ENCODE measurements at places on chromosomes 7 and 10.

DNA sequence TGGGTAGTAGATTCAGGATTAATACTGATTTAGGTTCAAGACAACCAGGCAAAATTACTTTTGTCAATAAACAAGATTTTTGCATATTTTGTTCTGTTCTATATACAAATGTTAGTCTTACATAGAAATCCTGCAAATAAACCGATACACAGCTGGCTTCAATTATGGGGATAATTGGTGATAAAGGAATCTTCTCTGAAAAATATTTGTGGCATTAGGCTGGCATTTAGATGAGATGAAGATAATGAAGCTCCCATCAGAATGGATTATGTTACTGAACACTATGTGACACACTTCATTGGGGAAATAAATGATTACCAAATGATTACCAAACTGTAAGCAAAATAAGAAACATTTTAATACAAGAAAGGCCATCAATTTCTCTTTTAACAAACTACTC is 65.8 kb downstream of the NT5C2 start:
- DNase-seq, result no peak

DNA sequence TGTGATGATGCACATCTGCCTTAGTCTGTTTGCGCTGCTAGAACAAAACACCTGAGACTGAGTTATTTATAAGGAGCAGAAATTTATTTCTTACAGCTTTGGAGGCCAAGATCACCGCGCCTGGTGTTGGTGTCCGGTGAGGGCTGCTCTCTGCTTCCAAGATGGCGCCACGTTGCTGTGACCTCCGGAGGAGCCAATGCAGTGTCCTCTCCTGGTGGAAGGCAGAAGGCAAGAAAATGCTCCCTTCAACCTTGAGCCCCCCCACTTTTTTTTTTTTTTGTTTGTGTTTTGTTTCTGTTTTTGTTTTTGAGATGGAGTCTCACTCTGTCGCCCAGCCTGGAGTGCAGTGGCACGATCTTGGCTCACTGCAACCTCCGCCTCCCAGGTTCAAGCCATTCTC is 16.0 kb upstream of the ACTR3B start:
- DNase-seq, result no peak

GRCh38 chr7:36191292-36191920 is 38.4 kb downstream of the EEPD1 start:
- no peak for DNase-seq

- no peak for DNase-seq
Measured at GRCh38 chr10:91983416-91983815, 59.8 kb downstream of the BTAF1 start.

GRCh38 chr7:7972922-7973594 is 4.5 kb downstream of the GLCCI1 start:
- DNase-seq, result no peak
